ENCODE measurements at places on chromosomes 4 and X. TPM values are rescaled to one million over a fixed set of nuclear protein-coding genes. Genes with fewer than 3 reads are reported as not detected.

DNA sequence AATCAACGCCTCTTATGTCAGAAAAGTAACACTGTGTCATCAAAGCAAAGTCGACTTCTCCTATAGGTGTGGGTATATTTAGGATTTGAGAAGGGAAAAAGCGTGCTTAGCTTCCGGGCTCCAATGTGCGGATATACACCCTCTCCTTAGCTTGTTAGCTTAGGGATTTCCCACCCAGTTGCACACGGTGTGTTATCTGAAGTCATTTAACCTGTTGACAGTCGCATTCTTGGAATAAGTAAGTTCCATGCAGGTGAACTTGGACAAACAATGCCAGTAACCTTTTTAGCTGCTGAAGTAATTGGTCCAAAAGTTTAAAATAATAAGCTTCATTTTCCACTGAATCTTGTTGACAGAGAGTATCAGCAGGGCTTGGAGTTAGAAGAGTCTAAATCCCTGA is 113.7 kb downstream of the SHROOM3 start:
- H3K27me3 ChIP-seq, result no peaks in the 10 kb centered on the region
- no peaks in the 10 kb centered on the region for H3K36me3 ChIP-seq
- DNase-seq, result no peak
- no peak overlapping the region for H3K4me3 ChIP-seq
- peaks cover 5% of the 10 kb centered on the region for H3K4me1 ChIP-seq

DNA sequence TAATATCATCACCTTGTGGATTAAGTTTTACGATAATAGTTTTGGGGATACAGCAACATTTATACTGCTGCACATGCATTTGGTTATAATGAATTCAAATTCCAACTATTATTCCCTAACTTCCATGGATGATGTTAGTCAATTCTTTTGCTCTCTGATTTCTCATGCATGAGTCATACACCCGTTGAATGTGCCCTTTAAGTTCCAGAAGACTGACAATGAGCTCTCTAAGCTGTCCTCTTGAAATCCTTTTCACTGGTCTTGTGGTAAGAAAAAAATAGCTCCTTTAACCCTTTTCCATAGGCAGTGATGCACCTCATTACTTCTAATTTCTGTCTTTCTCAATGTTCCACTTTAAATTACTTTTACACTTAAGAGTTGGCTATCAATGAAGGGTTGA is 1095.2 kb upstream of the POU3F4 start:
- no peak for DNase-seq
- no peak overlapping the region for H3K27ac ChIP-seq
- H3K4me1 ChIP-seq, result no peaks in the 10 kb centered on the region
- no peaks in the 10 kb centered on the region for H3K36me3 ChIP-seq

DNA sequence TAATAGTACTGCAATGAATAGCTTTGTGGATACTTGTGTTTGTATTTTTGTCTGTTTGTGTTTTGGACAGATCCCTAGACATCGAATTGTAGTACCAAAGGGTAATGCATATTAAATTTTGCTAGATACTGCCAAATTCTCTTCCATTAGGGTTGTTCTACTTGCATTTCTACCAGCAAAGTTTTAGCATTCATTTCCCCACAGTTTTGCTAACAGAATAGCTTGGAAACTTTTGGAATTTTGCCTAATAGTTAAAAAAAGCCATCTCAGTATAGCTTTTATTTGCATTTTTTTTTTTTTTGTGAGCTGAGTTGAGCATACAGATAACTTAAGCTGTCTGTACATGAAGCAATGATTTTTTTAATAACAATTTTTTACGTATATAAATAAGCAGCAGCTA is 1084.9 kb downstream of the ADGRL3 start:
- no peak for DNase-seq
- H3K27me3 ChIP-seq, result no peaks in the 10 kb centered on the region
- H3K27ac ChIP-seq, result no peak overlapping the region
- no peaks in the 10 kb centered on the region for H3K36me3 ChIP-seq
- H3K4me3 ChIP-seq, result no peak overlapping the region

DNA sequence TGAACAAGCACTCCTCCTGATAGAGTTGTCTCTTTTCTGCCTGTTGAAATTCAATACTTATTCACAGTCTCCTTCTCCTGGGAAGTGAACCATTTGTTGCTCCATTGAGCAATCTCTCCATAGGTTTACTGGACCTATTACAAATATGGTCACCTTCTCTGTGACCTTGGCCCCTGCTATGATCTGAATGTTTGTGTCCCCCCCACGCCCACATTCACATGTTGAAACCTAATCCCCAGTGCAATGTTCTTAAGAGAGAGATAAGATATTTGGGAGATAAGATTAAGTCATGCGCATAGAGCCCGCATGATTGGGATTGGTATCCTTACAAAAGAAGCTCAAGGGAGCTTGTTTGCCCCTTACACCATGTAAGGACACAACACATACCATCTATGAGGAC is 54.1 kb upstream of the GABRE start:
- no peaks in the 10 kb centered on the region for H3K4me1 ChIP-seq
- H3K4me3 ChIP-seq, result no peak overlapping the region
- H3K36me3 ChIP-seq, result no peaks in the 10 kb centered on the region
- H3K27me3 ChIP-seq, result no peaks in the 10 kb centered on the region
- no peak for DNase-seq

DNA sequence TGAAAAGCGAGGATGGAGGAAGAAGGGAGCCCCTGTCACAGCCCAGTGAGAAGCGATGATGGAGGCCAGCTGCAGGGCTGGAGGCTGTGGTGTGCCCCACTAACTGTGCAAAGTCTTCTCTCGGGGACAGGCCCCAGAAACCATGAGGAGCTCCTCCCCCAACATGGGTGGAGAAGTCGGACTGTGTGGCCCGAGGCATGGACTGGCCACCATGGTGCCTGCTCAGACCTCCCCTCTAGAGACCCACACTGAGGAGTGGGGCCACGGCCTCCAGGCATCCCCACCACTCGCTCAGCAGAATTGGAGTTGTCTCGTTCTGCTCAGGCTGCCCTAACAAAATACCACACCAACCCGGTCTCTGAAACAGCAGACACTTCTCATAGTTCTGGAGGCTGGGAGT is 12.2 kb upstream of the PDE6B start:
- peaks cover 72% of the 10 kb centered on the region for H3K27me3 ChIP-seq
- DNase-seq, result no peak
- no peaks in the 10 kb centered on the region for H3K36me3 ChIP-seq

DNA sequence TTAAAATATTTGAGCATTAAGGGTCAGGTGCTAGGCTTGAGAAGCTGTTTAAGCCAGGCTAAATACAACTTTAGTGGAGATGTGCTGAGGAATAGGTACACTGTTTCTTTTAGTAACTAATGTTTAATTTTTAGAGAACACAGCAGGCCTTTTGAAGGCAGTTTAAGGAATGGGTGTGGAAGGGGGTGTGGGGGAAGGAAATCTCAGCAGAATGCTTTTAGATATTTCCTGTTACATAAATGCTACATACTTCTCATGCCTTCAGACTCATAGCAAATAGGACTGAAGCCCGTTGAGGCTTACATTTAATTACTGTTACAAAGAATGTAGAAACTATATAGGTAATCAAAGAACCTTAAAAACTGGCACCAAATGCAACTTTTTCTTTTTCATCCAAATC is 66.3 kb downstream of the WWC2 start:
- H3K27ac ChIP-seq, result peak overlapping the region; percentile 74
- no peaks in the 10 kb centered on the region for H3K27me3 ChIP-seq
- H3K36me3 ChIP-seq, result no peaks in the 10 kb centered on the region
- peaks cover 59% of the 10 kb centered on the region for H3K4me1 ChIP-seq
- DNase-seq, result no peak

The HMGN5 gene
- 3.1 TPM for total RNA-seq

The KLHL8 gene
- 11.7 TPM for total RNA-seq

The GPR34 gene
- total RNA-seq, result 6.2 TPM
